ENCODE measurements at places on chromosomes 7 and 10.

DNA sequence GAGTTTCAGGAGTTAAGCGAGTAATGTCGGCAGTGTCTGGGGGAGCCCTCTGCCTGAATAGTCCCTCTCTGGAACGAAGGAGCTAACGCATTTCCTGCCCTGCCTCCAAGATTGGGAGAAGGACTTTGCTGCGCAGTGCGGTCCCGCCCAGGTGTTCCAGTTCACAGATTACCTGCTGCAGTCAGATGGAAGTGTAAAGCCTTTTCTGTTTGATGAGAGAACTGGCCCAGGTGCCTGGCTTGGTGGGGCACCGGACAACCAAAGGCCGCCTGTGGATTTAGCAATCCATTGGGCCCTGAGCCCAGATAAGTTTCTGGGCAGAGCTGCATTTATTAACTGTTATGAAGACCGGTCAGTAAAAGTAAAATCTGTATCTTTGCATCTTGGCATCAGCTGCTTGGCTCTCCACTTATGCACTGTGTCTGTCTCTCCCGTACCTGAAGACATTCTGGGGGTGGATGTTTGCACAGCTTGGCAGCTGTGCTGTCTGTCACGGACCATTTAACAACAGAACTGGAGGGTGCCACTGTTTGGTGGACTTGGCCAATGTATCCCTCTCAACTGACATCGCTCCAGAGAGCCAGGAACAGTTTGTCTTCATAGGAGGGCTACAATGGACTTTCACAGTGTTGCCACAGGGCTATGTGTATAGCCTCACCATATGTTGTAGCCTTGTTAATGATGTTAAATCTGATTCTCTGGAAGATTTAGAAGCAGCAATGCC is 654.7 kb upstream of the ZWINT start:
- DNase-seq, result no peak

- no peak for DNase-seq
These were observed 115.3 kb upstream of the FAM171A1 start for GRCh38 chr10:15486404-15486803.

DNA sequence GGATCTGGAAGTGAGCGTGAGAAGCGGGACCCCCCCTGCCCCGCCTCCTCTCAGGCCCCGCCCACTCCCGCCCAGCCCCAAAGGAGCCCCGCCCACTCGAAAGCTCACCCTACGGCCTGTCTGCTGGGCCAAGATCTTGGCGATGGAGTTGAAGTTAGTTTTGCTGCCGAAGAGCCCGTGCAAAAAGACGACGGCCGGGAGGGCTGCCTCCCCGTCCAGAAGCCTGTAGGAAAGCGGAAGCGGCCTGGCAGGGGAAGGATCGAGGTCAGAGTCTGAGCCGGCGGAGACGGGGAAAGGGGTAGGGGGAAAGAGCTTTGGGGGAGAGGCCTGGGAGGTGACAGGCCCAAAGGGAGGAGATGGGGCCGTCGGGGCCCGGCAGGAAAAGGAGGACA is 386 bp downstream of the ABHD11 start:
- DNase-seq, result peak; percentile 85

DNA sequence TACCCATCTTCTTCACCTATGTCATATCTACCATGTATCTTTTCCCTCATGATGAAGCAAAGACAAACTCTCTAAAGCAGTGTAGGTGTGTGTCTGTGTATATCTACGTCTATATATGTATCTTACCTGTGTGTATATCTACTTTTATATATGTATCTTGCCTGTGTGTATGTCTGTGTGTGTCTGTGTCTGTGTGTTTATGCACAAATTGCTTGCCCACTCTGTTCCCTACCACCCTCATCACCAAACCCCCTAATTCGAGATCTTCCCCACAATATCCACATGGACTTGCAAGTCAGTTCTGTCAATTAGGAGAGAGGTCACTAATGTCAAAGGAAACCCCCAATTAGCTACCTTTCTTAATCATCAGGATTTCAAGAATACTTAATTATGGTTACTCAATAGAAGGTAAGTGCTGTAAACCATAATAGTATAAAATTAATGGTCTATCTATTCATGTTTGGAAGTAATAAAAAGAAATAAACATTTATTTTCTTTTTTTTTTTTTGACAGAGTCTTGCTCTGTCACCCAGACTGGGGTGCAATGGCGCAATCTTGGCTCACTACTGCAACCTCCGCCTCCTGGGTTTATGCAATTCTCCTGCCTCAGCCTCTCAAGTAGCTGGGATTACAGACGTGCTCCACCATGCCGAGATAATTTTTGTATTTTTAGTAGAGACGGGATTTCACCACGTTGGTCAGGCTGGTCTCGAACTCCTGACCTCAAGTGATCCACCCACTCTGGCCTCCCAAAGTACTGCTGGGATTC is 43.6 kb downstream of the ANKRD61 start:
- no peak for DNase-seq

GRCh38 chr7:137669706-137670105 is 177.1 kb downstream of the DGKI start:
- no peak for DNase-seq

- DNase-seq, result no peak
These were observed 29.4 kb downstream of the ZRANB1 start for GRCh38 chr10:124971276-124971675.

DNA sequence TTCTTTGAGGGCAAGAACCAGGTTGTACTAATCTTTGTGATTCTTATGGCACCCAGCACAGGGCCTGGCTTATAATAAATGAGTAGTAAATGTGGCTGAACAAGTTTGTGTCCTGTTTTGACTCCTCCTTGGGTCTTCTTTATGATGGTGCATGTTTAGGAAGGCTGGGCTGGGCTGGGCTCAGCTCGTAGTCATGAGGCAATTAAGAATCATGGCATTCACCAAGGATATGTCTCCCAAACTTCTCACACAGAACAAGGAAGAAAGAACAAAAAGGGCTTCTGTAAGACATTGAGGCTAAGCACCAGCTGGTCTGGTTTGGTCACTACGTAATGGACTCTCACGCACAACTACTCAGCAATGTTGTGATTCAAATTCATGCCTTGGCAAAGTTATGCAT is 30.5 kb upstream of the YAE1 start:
- no peak for DNase-seq

DNA sequence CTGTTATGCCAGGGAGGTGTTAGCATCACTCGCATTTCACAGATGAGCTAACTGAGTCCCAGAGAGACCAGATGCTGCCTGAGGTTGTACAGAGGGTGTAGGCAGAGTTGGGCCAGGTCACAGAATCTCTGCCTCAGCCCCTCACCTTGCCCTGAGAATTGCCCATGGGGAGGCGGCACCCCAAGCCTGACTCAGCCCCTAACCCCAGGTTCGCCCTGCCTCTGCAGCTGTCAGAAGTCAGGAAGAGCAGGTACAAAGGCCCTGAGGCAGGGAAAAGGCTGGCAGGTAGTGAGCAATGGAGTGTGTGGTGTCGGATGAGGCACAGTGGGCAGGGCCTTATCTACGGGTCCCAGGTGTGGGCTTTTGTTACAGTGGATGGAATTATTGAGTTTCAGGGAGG is 79.4 kb downstream of the MYL10 start:
- DNase-seq, result no peak

All from urothelium cell line (cell line).